Stimulated activated naive B cell treated with anti-CD40 and anti-IgM and Interleukin-4, amounts not matched to agents 10 μg/mL and 1 μg/mL and 100 μg/mL, for 72 hours (primary cell): ENCODE measurements at places on chromosomes 11 and 22.

DNA sequence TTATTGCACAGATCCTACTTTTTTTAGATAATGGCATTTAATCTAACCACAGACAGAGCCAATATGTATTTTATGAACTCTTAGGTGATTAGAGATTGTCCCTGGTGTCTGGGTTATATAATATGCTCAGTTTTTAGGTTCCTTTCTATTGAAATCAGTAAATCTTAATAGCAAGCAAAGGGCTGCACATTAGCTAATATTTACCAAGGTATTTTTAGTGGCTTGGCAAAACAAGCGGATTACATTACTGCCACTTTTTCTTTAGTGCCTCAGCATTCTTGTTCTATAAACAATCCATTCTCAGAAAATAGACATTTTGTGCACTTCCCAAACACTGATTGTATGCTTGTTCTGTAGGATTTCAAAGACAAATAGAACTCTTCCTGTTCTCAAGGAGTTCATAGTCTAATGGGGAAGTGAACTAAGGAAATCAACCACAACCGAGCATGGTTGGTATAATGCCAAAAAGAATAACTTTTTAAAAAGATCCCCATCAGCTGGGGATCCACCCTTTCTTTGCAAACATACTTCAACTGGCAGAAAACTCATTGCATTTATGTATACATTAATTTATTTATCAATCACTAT lies 23.8 kb downstream of the KCNJ1 start:
- no peak overlapping the region for H3K4me3 ChIP-seq
- H3K4me1 ChIP-seq: peaks cover 87% of the 10 kb centered on the region
- no peaks in the 10 kb centered on the region for H3K27me3 ChIP-seq
- peak overlapping the region; percentile 37 for H3K27ac ChIP-seq
- no peak for DNase-seq

GRCh38 chr22:38397189-38398085 lies 57.6 kb downstream of the KCNJ4 start:
- peak; percentile 54 for DNase-seq
- peak overlapping the region; percentile 92 for H3K4me3 ChIP-seq
- peaks cover 14% of the 10 kb centered on the region for H3K4me1 ChIP-seq
- H3K27ac ChIP-seq: peak overlapping the region; percentile 92
- H3K36me3 ChIP-seq: peaks cover 17% of the 10 kb centered on the region

DNA sequence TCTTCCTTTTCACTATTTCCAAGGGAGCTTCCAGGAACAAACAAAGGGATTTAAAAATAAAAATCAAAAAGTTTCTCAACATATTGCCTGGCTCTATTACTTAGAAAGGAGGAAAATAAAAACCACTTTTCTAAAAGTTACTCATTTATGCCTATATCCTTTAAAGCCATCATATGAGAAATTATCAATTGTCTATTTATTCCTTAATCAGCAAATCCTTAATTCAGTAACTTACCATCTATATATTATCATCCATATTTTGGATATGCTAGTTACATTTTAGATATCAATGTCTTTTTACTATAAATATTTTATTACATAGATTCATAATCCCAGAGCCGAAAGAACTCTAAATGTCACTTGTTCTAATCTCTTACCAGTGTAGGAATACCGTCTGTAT lies 481.5 kb upstream of the ANO5 start:
- no peaks in the 10 kb centered on the region for H3K4me1 ChIP-seq
- no peaks in the 10 kb centered on the region for H3K36me3 ChIP-seq
- H3K27me3 ChIP-seq: no peaks in the 10 kb centered on the region
- H3K4me3 ChIP-seq: no peak overlapping the region
- no peak for DNase-seq

- H3K27ac ChIP-seq: no peak overlapping the region
- no peaks in the 10 kb centered on the region for H3K36me3 ChIP-seq
- no peak overlapping the region for H3K4me3 ChIP-seq
- H3K27me3 ChIP-seq: peaks cover 8% of the 10 kb centered on the region
- DNase-seq: no peak
Measured at GRCh38 chr22:50019316-50019715, 6.8 kb upstream of the IL17REL start.
